ENCODE measurements at places on chromosomes 13 and 19. TPM values are rescaled to one million over a fixed set of nuclear protein-coding genes. Genes with fewer than 3 reads are reported as not detected.

DNA sequence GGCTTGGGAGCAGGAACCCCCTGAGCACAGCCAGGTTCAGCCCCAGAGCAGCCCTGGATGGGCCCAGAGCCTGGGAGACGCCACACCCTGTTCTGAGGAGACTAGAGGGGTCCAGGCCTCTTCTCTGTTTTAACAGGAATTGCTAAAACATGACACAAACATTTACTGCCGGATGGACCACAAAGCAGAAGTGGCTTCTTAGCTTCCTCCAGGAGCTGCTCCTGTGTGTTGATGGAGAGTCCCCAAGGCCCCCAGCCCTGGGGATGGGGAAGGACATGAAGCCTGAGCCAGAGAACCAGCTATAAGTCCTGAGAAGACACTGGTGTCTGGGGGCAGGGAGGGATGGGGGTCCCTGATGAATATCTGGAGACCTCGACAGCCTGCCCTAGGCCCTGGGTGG lies 14.6 kb downstream of the CEACAM3 start:
- DNase-seq = no peak

Gene LAIR2
- total RNA-seq = not detected

Gene CASP14
- not detected for total RNA-seq

Gene C19orf18
- total RNA-seq = 0.11 TPM

Gene CYP2A13
- total RNA-seq = not detected

GRCh38 chr13:107531180-107531579 lies 684.2 kb downstream of the LIG4 start:
- DNase-seq = no peak

Gene CSNK1A1L
- total RNA-seq = not detected

Gene TLE2
- 0.03 TPM for total RNA-seq

Measured in Daoy (cell line).